HCEC 1CT (cell line): ENCODE measurements at places on chromosomes 2 and 18.
A peak's percentile ranks its signal among the peaks of the same experiment; 100 is the strongest.

DNA sequence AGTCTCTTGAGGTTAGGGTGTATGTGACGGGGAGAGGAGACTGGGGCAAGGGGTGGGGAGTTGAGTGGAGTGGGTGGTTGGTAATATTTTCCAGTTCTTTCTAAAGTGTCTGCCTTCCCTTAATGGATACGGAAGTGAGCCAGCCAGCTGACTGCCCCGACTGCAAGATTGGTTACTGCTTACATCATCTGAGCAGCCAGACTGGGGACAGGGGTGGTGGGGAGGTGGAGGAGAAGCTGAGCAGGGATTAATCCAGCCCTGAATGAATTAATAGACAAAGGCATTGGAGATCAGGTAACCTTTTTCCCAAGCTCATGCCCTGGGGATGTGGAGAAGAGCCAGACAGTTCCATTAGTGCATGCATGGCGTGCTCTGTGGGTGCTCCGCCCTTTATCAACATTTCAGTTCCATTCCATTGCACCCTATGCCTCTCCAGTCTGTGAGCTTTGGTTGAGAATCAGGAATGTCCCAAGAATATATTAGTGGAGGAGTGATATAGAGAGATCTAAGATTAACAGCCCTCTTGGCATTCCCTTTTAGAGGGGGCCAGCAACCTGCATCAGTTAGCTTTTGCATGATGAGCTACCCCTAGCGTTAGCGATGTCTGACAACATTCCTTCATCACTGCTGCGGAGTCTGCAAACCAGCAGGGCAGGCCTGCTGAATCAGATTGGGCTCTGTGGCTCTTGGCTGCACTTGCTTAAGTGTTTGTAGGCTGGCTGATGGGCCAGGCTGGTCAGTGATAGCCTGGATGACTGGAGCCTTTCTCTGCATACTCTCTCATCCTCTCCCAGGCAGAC, 67.4 kb downstream of the TNP1 start:
- no peak for DNase-seq

GRCh38 chr2:57126410-57126809, 920.2 kb upstream of the VRK2 start:
- DNase-seq = no peak

DNA sequence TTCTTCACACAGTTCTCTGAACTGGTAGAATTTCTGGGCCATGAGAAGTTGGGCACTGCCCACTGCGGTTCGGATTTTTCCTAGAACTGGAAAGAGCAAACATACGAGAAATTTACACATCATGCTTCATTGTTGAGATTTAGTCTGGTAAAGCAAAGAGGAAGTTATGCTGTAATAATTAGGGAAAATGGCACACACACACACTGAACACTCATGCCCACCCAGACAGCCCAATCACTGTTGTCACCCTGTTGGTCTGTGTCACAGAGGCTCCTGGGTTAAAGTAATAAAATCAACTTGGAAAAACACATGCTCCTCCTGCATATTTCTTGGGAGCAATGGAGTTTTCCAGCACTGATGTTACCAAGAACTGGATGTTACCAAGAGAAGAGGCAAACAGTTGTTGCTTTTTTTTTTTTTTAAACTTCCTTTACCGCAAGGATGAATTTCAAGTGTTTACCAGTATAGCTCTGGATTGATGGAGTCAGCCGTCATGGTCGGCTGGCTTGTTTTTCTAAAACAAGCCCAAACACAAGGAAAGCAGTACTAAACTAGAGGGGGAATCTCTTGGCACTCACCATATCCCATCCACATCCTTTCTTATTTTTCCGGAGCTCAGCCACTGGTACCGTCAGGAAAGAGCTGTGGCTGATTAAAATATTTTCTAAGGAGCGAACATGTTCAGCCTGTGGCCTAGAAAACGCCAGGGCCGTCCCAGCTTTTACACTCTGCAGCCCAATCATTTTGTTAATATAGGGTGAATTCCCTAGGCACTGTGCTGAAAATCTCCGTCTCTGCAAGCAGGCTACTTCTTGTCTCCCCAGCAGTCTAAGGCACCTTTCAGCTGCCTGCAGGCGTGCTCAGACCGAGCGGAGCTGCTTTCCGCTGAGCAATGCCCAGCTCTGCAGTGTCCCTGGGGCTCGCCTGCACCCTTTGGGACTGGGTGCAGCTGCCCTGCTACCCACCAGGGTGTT, 58.9 kb downstream of the TGIF1 start:
- no peak for DNase-seq

- DNase-seq = no peak
Observed at GRCh38 chr2:100033976-100034375, 108.4 kb downstream of the AFF3 start.

- DNase-seq = peak; percentile 72
Observed at GRCh38 chr2:17791121-17791816, 25.0 kb upstream of the MSGN1 start.

GRCh38 chr2:126880817-126881216, 17.9 kb upstream of the TEX51 start:
- DNase-seq = no peak

DNA sequence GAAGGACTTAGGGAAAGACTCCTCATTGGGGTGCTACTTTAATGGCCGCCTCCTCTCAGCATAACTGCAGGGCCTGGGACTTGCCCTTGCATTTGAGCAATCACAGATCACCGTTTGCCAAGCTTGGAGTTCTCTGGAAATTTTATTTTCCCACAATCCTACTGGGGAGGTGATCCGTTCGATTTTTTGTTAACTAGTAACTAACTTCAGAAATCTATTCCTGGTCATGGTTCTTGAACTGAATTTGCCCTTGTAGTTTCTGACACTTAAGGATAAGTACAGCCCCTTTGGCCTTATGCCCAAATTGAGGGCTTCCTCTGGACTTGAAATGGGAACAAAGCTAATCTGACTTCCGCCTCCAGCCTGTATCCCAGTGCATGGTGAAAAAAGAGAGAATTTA, 60.5 kb upstream of the ST3GAL5 start:
- no peak for DNase-seq

- DNase-seq = no peak
Observed at GRCh38 chr2:168901003-168901402, at the start of gene G6PC2. Gene G6PC2, plus strand, starts transcription at chr2:168901291. Its CDS starts 41 bp downstream, at chr2:168901332.

DNA sequence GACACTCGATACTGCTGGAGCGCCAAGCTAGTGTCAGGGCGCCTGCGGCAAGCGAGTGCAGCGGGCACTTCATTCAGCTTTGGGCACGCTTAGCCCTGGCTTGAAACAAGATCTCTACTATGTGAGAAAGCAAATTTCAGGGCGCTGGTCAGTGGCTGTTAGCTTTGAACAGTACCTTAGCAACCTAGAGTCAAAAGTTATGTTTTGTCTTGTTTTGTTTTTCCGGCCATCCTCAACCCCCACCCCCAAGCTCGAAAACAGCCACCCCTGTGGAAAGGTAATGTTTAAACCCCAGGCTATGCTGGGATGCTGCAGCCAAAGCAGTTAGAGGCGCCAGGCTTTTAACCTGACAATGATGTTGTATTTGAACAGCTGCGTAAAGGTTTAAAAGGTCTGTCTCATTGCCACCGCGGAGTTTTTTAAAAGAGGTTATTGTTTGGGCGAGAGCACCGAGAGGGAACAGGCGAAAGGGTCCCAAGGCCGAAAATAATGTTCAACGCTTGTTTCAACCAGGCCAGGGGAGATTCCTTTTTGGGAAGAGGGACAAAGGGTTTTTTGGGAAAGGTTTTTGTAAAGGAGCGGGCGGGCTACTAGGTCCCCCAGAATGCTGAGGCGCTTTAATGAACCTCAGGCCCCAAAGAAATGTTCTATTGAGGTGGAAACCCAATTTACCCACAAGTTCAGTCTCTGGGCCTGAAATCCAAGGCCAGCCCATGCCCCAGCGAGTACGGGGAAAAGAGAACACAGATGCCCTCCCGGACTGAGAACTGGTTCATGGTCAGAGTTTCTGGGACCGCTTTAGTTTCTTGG, 2.3 kb upstream of the HOXD10 start:
- DNase-seq = no peak

- DNase-seq = no peak
Observed at GRCh38 chr18:57595347-57595746, 8.8 kb upstream of the FECH start.

- DNase-seq = no peak
Observed at GRCh38 chr18:29028560-29028959, 851.6 kb upstream of the CDH2 start.

- DNase-seq = no peak
Observed at GRCh38 chr2:178251151-178251955, 57.0 kb downstream of the OSBPL6 start.

- DNase-seq = no peak
Observed at GRCh38 chr2:16038621-16039020, 98.3 kb downstream of the MYCN start.

GRCh38 chr2:44550561-44550960, 188.8 kb downstream of the CAMKMT start:
- DNase-seq = peak; percentile 57

DNA sequence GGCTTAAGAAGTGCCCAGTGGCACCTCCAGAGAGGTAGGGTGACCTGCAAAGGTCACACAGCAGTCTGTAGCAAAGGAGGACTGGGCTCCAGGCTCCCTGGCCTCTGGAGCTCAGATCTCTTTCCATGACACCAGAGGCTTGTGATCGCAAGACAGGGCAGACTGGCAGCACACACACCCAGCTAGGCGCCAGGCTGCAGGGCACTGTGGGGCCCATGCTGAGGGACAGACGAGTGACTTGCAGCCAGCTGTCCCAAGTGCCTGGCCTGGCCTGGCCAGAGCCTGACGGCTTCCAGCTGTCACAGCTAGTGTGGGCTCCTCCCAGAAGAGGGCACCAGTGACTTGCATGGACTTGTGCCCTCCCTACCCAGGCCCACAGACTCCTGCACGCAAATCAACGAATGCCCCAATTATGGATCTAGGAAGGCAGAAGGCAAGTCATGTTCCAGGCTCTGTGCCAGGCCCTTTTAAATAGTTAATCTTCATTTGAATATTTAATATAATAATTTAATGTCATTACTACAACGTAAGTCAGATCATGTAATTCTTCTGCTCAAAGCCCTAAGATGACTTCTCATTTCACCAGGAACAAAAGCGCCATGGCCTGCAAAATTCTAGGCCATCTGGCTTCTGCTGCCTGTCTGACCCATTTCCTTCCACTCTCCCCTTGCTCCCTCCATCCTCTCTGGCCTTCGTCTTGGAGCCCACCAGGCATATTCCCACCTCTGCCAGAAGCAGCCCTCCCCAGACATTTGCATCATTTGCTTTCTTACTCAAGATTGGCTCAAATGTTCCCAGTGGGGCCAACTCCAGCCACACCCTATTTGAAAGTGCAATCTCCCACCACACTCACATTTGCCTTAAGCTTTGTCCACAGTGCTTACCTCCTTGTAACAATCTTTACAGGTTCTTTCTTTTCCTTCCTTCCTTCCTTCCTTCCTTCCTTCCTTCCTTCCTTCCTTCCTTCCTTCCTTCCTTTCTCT, 3.7 kb upstream of the SPEG start:
- DNase-seq = peak; percentile 35
